GM12891 (cell line): ENCODE measurements at places on chromosomes 3 and 15.
A peak's percentile ranks its signal among the peaks of the same experiment; 100 is the strongest.

DNA sequence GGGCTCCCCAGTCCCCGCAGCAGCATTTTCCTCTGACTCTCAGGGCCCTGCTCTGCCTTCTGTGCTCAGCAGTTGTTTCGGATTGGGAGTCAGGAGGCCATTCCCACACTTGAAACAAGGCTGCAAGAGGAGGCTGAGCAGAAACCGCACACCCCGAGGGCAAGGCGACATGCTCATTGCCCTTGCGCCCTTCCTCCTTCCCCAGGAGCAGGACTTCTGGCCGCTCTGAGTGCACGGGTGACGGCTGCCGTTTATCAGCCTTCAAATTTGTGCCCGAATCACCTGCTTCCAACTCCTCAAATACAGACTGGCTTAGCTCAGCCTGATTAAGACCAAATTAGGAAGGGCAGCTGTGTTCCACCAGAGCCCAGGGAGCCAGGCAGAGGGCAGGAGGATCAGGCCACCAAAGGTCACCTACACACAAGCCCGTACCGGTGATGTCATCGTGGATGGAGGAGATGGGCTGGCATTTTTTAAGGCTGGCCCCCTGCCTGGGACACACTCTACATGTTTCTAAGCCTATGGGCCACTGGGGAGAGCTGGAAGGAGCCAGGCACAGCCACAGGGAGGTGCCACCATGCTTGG, 38.1 kb downstream of the TM2D3 start:
- no peak for DNase-seq

- DNase-seq: no peak
These were observed 102.1 kb upstream of the NECTIN3 start for GRCh38 chr3:110969229-110970211.

- DNase-seq: no peak
These were observed 47.4 kb downstream of the SCN5A start for GRCh38 chr3:38601956-38602550.

DNA sequence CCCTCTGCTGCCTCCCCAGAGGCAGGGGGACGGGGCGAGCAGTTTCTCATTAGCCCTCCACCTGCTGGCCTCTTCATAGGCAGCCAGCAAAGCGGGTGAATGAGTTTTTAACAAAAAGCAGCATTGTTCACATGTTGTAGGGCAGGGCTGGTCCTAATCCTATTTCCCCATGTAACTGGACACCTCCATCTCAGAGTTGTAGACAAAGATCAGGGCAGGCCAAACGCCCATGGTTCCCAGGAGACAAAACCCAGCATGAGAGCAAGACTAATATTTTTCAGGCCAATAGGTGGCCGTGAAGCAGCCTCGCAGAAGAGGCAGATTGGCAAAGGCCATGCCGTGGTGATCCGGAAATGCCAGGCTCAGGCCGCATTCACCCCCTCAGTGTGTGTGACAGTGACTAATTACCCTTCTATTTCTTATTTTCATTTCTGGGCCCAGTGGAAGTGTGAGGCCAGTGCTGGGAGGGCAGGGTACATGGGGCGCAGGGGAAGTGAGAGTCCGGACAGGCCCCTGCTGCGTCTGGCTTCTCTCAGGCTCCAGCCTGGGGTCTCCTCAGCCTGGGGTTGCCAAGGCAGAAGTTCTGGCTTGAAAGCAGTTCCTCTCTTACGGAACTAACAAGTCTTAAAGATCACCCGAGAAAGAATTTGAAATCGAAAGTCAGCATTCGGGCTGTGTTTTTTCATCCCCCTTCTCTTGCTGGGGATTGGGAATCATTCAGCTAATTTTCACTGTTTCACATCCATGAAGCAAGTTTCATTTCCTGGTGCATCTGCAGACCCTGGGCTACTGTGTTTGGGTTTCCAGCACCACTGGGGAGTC, 64.8 kb downstream of the BOC start:
- peak; percentile 56 for DNase-seq

GRCh38 chr3:154304116-154304786, 20.0 kb downstream of the DHX36 start:
- no peak for DNase-seq

DNA sequence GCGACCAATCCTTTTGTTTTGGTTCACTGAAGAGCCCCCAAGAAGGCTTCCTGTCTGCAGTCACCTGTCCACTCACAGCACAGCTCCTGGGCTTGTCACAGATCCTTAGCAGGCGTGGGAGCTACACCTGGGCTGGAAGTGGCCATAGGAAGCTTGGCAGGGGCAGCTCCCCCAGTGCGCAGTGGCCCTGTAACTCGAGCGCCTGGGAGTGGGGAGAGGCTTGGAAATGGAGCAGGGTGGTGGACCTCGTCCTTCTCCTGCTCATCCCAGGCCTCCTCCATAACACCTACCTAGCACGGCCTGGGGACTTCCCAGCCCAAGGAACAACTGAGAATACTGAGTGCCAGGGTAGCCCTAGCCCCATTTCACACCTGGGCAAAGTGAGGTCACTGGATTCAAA, 19.3 kb upstream of the TGM5 start:
- DNase-seq: no peak

DNA sequence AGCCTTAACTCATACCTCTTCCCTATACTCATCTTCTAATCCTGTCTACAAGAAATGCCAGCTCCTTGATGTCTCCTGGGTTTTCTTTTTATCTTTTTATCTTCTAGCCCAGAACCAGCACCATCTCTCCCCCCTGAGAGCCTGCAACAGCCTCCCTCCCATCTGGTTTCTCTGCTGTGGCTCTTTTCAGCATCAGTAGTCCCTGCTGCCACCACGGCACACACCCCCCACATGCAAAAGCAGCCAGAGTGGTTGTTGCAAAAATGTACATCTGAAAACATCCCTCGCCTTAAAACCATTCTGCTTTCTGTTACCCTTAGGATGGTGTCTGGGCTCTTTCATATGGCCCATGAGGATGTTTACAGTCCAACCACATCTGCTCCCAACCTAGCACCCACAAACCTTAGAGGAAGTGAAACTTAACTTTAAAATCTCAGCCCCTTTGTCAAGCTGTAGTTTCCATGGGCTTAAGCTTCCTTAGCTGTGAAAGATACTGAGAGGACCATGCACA, 775 bp downstream of the TTC21A start:
- DNase-seq: peak; percentile 66

GRCh38 chr15:79035814-79036213, 54.8 kb downstream of the RASGRF1 start:
- DNase-seq: no peak

DNA sequence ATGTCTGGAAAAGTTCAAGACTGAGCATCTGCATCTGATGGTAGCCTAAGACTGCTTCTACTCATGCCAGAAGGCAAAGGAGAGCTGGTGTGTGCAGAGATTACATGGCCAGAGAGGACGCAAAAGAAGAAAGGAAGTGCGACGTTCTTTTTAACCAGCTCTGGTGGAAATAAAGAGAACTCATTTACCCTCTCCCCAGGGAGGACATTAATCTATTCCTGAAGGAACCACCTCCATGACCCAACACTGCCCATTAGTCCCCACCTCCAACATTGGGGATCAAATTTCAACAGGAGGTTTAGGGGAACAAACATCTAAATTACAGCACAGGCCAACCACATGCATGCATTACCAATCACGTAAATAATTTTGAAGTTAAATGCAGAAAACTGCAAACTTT, 1.5 kb upstream of the NCK1 start:
- no peak for DNase-seq

DNA sequence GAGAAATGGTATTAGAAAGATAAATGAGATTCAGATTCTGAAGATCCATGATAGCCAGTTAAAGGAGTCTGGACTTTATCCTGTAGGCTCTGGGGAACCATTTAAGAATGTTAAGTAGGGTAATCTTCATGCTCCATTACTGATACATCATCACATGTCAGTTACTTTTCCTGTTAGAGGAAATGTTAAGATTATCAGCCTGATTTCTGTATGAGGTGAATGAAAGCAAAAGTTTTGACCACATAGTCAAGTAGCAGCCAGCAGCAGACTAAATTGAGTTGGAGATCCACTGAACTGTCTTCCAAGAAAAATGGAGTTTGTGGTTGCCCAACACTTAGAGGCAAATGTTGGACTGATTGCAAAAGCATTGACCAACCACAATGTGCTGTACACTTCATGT, 4.7 kb upstream of the COPB2 start:
- DNase-seq: no peak

- no peak for DNase-seq
These were observed 30.7 kb upstream of the CCDC54 start for GRCh38 chr3:107346564-107346963.

- DNase-seq: no peak
These were observed 1.7 kb downstream of the CHRD start for GRCh38 chr3:184381261-184382224.

GRCh38 chr15:67820992-67821783, 4.1 kb upstream of the SKOR1 start:
- no peak for DNase-seq

DNA sequence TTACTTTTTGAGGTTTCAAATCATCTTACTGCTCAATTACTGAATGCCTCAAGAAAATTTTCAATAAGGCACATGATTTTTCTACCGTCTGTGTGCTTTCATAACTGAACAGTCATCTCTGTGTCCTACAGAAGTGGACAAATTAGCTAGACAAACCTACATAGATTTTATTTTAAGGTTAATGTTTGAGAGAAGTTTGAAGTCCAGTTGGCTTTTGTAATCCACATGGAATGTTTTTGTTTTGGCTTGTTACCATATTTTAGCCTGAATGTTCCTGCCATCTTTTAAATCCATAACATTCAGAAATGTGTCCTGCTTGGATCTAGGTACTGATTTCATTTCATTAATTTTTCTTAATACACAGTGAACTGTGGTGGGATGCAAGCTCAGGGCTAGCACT, 730.1 kb downstream of the IGSF11 start:
- DNase-seq: no peak

- DNase-seq: no peak
These were observed 111.7 kb downstream of the CYP19A1 start for GRCh38 chr15:51226576-51227210.

DNA sequence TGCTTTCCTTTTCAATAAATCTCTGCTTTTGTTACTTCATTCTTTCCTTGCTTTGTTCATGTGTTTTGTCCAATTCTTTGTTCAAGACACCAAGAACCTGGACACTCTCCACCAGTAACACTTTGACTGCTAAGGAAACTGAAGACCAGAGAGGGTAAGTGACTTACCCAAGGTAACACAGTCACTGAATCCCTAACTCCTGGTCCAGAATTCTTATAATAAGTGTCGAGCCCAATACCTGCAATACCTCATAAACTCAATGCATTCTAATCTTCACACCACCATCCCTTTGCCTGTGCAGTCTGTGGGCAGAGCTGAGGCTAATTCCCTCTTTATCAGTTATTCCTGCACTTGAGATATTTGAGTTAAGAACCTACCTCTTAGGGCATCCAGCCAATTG, 237.8 kb downstream of the UACA start:
- DNase-seq: no peak

- no peak for DNase-seq
These were observed 115.2 kb downstream of the CD47 start for GRCh38 chr3:107975529-107976201.

- DNase-seq: no peak
These were observed 143.7 kb downstream of the NR1D2 start for GRCh38 chr3:24088782-24089181.

DNA sequence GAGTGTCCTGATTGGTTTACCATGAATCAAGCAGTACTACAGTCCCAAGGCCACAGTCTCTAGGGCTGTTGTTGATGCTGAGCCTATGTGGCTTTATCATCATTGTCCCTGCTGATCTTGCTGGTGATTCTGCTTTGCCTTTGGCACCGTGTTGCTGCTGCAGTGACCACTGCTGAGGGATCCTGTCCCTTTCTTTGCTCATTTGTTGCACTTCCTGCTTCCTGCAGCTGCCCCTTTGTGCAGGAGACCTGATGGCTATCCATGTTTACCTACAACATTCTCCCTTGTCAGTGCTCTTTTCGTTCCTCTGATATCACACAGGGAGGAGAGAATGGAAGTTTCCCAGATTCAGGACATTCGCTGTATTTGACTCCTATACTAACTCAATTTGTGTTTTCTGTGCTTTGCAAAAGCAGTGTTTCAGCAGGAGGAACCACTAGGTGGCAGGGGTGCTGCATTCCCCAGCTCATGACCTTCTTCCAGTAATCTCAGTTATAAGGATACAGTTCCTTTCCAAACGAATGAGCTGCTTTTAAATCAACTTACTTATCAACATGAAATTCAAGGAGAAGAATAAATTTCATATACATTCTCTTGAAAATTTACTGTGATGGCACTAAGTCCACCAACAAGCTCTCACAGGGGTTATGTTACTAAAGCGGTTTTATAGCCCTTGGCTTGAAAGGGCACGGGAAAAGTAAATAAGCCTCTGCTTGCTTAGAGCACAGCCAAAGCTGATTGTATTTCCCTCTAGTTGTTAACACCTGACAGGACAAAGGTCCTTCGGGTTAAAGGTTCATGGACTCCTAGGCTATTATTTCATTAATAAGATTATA, 9.7 kb upstream of the THUMPD3 start:
- DNase-seq: peak; percentile 22

DNA sequence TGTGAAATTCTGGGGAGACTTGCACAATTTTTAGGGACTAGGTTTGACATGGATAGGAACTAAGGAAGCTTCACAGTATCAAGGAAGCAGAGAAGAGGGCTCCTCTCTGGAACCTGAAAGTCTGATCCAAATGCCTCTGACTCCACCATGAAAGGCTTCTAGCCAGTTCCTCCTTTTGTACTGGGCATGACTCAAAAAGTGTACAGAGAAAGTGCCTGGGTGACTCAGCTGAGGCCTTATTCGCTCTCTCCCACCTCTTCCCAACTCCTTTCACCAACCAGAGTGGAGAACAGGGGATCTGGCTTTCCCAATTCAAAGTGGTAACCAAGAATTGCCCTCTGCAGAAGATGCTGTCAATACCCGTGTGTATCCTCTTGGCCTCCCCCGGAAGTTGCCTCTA, 342.9 kb upstream of the PROK2 start:
- no peak for DNase-seq

- DNase-seq: no peak
These were observed 44.9 kb upstream of the DGKG start for GRCh38 chr3:186406669-186407635.

DNA sequence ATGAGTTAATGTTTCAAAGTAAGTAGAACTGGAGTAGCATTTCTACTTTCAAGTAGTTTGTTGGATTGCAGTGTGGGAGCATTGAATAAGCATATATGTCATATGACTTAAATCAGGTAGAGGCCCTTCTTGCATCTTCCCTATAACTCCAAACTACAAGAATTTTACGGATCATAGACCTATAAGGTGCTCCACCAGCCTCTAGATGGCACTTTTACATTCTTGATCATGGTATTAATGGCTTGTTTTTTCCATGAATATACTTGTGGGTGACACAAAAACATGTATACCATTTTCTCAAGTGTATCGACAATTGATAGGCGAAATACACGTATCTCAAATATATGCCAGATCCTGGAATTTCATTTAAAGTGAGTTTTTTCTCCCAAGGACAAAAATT, 311.1 kb downstream of the ZPLD1 start:
- DNase-seq: no peak

DNA sequence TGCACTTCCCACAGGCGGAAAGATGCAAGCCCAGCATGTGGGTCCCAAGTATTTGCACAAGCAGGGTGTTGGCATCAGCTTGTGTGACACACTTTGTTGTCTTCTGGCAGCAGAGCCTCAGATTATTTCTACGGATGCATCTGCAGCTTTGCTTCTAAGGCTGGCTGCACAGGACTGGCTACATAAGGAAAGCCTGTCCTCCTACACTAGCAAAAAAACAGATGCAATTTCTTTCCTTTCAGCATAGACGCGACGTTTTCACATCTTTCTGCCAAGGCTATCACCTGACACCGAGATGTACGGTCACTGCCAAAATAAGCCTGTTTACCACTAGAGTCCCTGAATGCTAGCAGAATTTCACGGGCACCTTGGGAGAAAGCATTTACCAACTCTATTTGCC, 13.5 kb downstream of the MRPS11 start:
- DNase-seq: no peak
